ENCODE measurements at places on chromosomes 2 and 18. TPM values are rescaled to one million over a fixed set of nuclear protein-coding genes. Genes with fewer than 3 reads are reported as not detected.

DNA sequence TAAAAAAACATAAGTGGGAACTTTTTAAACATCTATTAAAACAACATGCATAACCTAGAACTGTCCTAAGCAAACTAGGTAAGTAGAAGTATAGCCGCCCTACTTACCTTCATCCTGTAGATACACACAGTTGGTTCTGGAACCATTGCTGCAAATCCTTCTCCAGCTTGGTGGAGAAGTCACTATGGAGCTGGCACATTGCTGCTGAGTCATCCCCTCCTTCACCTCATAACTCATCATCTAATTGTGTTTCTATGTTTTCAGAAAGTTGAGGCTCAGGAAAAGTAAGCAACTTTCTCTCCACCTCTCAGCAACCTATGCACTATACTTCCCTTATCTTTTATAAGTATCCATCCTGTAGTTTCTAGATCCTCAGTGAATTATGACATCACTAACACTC is 269.8 kb upstream of the MMADHC start:
- DNase-seq: peak; percentile 24

DNA sequence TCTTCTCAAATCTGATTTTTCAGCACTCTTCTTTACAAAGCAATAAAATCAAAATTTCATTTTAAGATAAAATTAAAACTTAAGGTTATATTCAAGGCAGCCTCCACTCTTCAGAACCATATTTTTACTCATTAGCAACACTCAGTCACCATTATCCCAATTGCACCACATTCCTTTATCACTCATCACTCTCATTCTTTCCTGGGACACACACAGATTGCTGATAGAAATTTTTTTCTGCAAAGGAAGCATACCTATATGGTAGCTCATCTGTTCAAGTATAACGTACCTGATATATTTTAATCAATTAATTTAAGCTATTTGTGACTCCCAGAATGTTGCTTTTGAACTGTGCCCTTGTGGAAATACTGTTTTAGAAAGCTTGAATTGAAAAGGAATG is 1559.3 kb upstream of the ZEB2 start:
- DNase-seq: no peak

DNA sequence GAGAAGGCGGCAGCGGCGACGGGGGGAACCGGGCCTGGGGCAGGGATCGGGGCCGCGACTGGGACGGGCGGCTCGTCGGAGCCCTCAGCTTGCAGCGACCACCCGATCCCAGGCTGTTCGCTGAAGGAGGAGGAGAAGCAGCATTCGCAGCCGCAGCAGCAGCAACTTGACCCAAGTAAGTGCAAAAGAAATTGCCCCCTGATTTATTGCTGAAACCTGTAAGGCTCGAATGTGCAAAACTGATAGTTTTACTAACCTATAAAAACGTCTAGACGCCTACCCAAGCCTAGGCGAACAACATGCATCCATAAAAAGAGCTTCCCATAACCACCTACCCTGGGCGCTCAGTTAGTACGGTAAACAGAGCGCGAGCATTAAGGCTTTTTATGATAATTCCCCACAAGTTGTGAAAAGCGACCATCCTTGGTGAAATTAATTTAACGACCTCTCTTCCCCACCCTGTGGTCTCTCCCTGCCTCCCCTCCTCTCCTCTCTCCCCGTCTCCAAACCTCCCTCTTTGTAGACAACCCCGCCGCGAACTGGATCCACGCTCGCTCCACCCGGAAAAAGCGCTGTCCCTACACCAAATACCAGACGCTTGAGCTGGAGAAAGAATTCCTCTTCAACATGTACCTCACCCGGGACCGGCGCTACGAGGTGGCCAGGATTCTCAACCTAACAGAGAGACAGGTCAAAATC is 1.0 kb downstream of the HOXD9 start:
- DNase-seq: no peak

DNA sequence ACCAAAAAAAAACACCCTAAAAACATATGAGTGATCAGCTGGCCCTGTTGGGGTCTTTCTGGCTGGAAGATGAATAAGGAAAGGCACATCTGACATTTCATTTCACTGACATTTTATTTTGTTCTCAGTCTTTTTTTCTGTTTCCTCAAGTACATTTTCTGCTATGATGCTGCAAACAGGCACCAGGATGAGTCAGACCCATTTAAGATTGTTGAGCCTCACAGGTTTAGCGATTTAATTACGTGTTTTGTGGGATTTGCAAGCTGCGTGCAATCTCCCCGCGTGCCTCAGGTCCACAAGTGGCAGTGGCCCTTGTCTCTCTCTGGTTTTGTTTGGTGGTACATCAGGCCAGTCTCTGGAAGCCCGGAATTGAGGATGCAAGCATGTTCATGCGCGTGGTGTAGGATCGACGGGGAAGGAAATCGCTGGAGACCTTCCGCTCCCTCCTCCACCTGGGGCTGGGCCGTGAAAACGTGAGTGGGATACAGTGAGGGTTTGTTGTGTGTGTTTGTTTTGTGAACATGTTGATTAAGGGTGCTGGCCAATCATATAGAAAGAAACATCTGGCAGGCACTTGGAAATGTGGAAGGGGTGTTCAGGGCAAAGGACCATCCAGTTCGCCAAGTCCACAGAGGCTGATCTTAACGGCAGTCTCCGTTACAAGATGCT is 120.2 kb upstream of the ZNF516 start:
- DNase-seq: no peak

GRCh38 chr2:147482111-147482895 is 362.5 kb upstream of the ACVR2A start:
- DNase-seq: peak; percentile 26

- peak; percentile 81 for DNase-seq
Observed at GRCh38 chr2:219571311-219572236, at the start of gene OBSL1. TSS of gene OBSL1 (minus strand) at chr2:219571539. CDS start at chr2:219571232, 307 bp downstream.

- peak; percentile 64 for DNase-seq
Observed at GRCh38 chr2:164073101-164074074, 337.6 kb upstream of the FIGN start.

DNA sequence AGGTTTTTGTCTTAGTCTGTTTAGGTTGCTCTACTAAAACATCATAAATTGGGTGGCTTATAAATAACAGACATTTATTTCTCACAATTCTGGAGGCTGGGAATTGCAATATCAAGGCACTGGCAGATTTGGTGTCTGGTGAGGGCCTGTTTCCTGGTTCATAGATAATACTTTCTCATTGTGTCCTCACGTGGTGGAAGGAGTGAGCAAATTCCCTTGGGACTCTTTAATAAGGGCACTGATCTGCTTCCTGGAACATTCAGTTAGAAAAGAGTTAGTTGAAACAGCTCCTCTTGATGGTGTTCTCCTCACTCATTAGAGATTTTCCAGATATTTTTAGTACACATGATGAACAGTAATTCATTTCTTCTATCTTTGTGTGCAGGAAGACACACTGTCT is 22.3 kb downstream of the COL4A3 start:
- DNase-seq: peak; percentile 22

The CD207 gene
- not detected for total RNA-seq

Measured in LHCN-M2 (cell line).